ENCODE measurements at places on chromosomes 7 and 10.
A peak's percentile ranks its signal among the peaks of the same experiment; 100 is the strongest.

- H3K27me3 ChIP-seq: no peaks in the 10 kb centered on the region
- H3K4me1 ChIP-seq: no peaks in the 10 kb centered on the region
- DNase-seq: no peak
- H3K36me3 ChIP-seq: no peaks in the 10 kb centered on the region
Observed at GRCh38 chr7:16889851-16890415, 8.2 kb upstream of the AGR3 start.

DNA sequence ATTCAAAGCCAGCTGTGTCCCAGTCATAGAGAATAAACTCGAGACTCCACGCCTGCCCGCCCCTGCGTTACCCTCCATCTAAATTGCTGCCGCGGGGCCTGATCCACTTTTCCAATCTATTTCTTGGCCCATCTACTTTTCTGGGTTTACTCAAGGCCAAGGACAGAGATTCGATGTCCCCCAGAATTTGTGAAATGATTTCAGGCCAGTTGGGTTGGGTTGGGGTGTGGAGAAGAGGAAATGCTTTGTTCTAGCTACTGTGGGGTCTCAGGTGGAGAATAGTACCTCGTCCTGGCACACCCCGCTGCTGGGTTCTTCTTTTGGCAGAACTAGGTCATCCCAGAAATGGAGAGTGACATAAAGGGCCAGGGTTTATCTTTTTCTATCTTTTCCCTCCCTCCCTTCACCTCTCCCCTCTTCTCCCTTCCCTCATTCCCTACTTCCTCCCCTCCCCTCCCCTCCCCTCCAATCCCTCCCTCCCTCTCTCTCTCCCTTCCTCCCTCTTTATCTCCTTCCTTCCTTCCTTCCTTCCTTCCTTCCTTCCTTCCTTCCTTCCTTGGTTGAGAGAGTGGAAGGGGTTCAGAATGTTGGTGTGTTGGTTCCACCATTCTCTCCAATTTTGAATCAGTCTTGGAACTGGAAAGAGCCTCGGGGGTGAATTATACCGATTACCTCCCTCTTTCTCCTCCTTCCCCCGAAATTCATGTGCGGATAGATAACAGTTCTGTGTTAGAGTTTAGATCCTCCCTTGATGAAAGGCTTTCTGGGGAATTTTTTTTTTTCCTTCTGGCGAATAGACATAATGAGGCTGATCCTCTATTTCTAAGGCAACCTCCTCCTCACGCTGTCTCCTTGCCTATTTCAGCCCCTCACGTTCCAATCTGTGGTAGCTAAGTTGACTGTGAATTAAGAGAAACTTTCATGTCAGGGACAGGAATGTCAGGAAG is 1.2 kb upstream of the TMEM229A start:
- no peak overlapping the region for H3K27ac ChIP-seq
- H3K4me1 ChIP-seq: peaks cover 17% of the 10 kb centered on the region
- H3K27me3 ChIP-seq: peaks cover 47% of the 10 kb centered on the region
- no peak for DNase-seq

- H3K36me3 ChIP-seq: no peaks in the 10 kb centered on the region
- H3K4me1 ChIP-seq: no peaks in the 10 kb centered on the region
- H3K27me3 ChIP-seq: peaks cover 12% of the 10 kb centered on the region
Observed at GRCh38 chr10:69969977-69970376, 82.7 kb upstream of the MACROH2A2 start.

DNA sequence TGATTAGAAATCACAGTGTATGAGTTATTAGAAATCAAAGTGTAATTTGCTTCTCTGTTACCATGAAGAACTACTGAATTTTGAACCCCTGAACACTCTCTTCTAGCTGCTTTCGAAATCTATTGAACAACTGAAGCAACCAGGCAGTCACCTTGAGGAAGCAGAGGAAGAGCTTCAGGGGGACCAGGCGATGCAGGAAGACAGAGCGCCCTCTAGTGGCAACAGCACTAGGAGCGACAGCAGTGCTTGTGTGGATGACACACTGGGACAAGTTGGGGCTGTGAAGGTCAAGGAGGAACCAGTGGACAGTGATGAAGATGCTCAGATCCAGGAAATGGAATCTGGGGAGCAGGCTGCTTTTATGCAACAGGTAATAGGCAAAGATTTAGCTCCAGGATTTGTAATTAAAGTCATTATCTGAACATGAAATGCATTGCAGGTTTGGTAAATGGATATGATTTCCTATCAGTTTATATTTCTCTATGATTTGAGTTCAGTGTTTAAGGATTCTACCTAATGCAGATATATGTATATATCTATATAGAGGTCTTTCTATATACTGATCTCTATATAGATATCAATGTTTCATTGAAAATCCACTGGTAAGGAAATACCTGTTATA is 170.7 kb downstream of the HDAC9 start:
- H3K27ac ChIP-seq: no peak overlapping the region
- peaks cover 9% of the 10 kb centered on the region for H3K4me1 ChIP-seq
- DNase-seq: peak; percentile 92

- no peak overlapping the region for H3K27ac ChIP-seq
- no peak for DNase-seq
- H3K4me1 ChIP-seq: no peaks in the 10 kb centered on the region
- H3K27me3 ChIP-seq: no peaks in the 10 kb centered on the region
- H3K4me3 ChIP-seq: no peak overlapping the region
- H3K36me3 ChIP-seq: peaks cover 91% of the 10 kb centered on the region
Observed at GRCh38 chr7:30630986-30631385, 36.3 kb downstream of the GARS1 start.

DNA sequence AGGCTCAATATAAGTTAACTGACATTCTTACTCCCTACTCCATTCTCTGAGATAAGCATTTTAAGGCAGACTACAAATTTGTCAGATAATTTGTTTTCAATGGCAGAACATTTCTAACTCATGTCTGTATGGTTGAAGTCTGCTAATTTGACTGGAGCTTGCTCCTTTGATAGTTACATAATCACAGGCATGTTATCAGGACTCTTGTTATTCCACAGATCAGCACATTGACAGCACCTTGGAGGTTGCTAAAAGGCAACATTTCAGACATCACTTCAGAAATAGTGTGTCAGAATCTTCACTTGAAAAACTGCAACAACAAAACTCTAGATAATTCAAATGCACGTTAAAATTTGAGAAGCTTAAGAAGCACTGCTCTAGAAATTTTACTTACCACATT is 158.3 kb upstream of the PCLO start:
- DNase-seq: no peak
- no peaks in the 10 kb centered on the region for H3K36me3 ChIP-seq
- H3K4me1 ChIP-seq: no peaks in the 10 kb centered on the region

DNA sequence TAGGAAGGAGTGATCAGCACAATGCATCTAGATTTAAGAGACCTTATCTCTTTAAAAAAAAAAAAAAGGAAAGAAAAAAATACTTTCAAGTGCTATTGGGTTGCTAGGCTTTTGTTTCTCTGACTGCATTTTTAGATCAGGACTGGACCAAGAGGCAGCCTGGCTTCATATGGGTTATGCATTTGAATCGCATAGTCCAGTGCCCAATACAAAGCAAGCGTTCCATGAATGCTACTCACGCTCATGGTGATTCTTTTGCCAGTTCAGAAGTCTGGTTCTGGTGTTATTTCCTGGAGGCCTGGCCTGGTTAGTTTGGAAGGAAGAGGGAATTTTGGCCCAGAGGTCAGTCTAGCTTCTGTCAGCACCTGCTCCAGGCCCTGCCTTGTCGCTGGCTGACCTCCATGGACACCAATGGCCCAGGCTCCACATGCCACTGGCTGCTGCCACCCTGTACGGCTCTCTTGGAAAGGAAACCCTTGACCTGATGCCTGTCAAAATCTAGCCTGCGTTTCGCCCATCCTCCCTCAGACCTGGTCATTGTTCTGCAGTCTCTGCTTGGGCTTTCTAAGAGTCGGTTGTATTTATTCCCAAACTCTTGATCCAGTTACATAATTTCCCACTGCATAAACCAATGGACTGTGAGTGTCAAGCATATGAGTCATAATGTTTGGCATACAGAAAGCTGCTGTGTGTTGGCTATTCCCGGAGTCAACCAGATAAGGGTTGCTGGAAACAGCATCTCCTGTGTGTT is 74.3 kb upstream of the MKX start:
- H3K36me3 ChIP-seq: no peaks in the 10 kb centered on the region
- no peaks in the 10 kb centered on the region for H3K4me1 ChIP-seq
- H3K4me3 ChIP-seq: no peak overlapping the region

DNA sequence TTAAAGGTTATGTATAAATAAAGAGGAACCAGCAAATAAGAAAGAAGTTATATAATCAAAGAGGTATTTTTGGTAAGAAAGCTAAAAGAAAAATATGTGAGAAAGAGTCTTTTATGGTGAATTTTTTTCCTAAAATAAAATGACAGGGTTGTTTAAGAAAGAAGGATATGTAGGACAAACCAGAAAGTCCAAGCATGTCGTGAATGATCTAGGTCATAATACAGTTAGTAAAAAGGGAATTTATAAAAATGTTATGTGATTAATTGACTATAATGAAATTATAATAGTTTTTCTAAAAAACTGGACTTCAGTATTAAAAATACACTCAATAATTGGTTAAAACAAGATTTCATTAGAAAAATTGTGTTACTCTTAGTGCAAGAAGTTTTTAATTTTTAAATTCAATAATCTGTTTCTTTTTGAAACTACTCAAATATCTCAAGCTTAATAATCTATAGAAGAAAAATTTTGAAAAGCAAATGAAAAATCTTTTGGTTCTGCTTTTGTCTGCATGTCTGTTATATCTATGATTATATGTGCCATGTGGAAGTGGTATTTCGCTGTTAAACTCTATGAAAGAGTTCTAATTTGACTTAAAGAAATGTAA is 23.3 kb downstream of the AVL9 start:
- peaks cover 13% of the 10 kb centered on the region for H3K4me1 ChIP-seq
- no peak for DNase-seq
- H3K27ac ChIP-seq: no peak overlapping the region
- H3K36me3 ChIP-seq: no peaks in the 10 kb centered on the region

- H3K36me3 ChIP-seq: peaks cover 42% of the 10 kb centered on the region
- H3K4me3 ChIP-seq: no peak overlapping the region
- H3K4me1 ChIP-seq: peaks cover 29% of the 10 kb centered on the region
- no peaks in the 10 kb centered on the region for H3K27me3 ChIP-seq
Observed at GRCh38 chr7:37333075-37333474, 115.6 kb downstream of the ELMO1 start.

- no peak overlapping the region for H3K27ac ChIP-seq
- H3K4me3 ChIP-seq: no peak overlapping the region
- DNase-seq: no peak
- no peaks in the 10 kb centered on the region for H3K36me3 ChIP-seq
- no peaks in the 10 kb centered on the region for H3K27me3 ChIP-seq
Observed at GRCh38 chr7:17103984-17104383, 194.5 kb upstream of the AHR start.

GRCh38 chr10:124992462-124993344 is 50.8 kb downstream of the ZRANB1 start:
- no peaks in the 10 kb centered on the region for H3K4me1 ChIP-seq
- no peaks in the 10 kb centered on the region for H3K36me3 ChIP-seq
- no peak overlapping the region for H3K27ac ChIP-seq
- H3K4me3 ChIP-seq: no peak overlapping the region
- no peaks in the 10 kb centered on the region for H3K27me3 ChIP-seq

- no peaks in the 10 kb centered on the region for H3K27me3 ChIP-seq
- no peak overlapping the region for H3K4me3 ChIP-seq
- DNase-seq: peak; percentile 37
- H3K36me3 ChIP-seq: no peaks in the 10 kb centered on the region
- no peaks in the 10 kb centered on the region for H3K4me1 ChIP-seq
Observed at GRCh38 chr10:70765794-70766594, 19.2 kb downstream of the TBATA start.

DNA sequence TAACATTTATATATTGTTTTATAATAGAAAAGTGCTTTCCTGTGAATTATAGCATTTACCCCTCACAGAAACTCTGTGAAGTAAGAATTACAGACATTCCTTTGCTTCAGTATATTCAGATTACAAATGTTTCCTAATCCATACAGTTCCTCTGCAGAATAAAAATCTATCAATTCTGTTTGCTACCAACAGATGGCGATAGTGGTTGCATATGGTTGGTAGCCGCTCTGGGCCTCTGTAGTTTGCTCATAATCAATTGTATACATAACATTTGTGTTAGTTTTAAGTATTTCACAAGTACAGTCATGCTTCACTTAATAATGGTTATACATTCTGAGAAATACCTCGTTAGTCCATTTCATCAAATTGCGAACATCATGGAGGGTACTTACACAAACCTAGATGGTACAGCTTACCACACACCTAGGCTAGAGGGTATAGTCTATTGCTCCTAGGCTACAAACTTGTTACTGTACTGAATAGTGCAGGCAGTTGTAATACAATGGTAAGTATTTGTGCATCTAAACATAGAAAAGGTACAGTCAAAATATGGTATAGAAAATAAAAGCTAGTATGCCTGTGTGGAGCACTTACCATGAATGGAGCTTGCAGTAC is 94.4 kb upstream of the STEAP4 start:
- no peaks in the 10 kb centered on the region for H3K27me3 ChIP-seq
- no peaks in the 10 kb centered on the region for H3K4me1 ChIP-seq
- no peak for DNase-seq
- H3K4me3 ChIP-seq: no peak overlapping the region
- H3K27ac ChIP-seq: no peak overlapping the region

GRCh38 chr7:132950725-132951124 is 131.2 kb downstream of the CHCHD3 start:
- no peak overlapping the region for H3K4me3 ChIP-seq
- no peaks in the 10 kb centered on the region for H3K4me1 ChIP-seq
- no peaks in the 10 kb centered on the region for H3K27me3 ChIP-seq

- H3K4me1 ChIP-seq: no peaks in the 10 kb centered on the region
- H3K27me3 ChIP-seq: no peaks in the 10 kb centered on the region
- H3K4me3 ChIP-seq: no peak overlapping the region
- no peak for DNase-seq
- no peaks in the 10 kb centered on the region for H3K36me3 ChIP-seq
- no peak overlapping the region for H3K27ac ChIP-seq
Observed at GRCh38 chr10:78730754-78731153, 338.0 kb upstream of the ZMIZ1 start.

DNA sequence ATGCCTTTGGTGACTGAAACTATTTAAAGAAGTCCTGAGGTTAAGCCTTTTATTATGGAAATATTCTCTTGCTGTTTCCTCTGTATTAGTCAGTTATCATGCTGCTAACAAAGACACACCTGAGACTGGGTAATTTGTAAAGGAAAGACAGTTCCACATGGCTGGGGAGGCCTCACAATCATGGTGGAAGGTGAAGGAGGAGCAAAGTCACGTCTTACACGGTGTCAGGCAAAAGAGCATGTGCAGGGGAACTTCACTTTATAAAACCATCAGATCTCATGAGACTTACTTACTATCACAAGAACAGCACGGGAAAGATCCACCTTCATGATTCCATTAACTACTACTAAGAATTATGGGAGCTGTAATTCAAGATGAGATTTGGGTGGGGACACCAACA is 121.2 kb upstream of the GPR26 start:
- no peak overlapping the region for H3K27ac ChIP-seq
- no peak overlapping the region for H3K4me3 ChIP-seq
- no peaks in the 10 kb centered on the region for H3K36me3 ChIP-seq
- no peak for DNase-seq
- H3K4me1 ChIP-seq: no peaks in the 10 kb centered on the region
- H3K27me3 ChIP-seq: peaks cover 10% of the 10 kb centered on the region

GRCh38 chr10:83625831-83626360 is 513.4 kb upstream of the GHITM start:
- H3K4me3 ChIP-seq: no peak overlapping the region
- H3K4me1 ChIP-seq: no peaks in the 10 kb centered on the region
- H3K27me3 ChIP-seq: no peaks in the 10 kb centered on the region
